NCI-H226 (cell line): ENCODE measurements at places on chromosomes 3 and 15.

DNA sequence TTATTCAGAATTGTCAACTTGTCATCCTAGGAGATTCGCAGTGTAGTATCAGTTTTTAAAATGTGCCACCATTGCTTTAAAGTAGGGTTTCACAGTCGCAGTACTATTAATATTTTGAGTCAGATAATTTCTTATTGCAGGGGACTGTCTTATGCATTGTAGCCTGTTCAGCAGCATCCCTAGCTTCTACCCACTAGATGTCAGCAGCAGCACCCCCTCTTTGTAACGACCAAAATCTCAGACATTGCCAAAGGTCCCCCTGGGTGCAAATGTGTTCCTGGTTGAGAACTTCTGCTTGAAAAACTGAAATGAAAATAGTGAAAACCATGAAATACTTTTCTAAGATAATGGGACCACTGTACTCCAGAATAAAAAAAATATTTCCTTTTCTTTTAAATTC lies 474.8 kb downstream of the CNTN3 start:
- DNase-seq, result no peak

- no peak for DNase-seq
Observed at GRCh38 chr3:138325990-138326389, 3.7 kb downstream of the NME9 start.

GRCh38 chr15:46672041-46672440 lies 1037.2 kb downstream of the SQOR start:
- DNase-seq, result no peak

GRCh38 chr3:186988806-186989205 lies 58.5 kb downstream of the ST6GAL1 start:
- DNase-seq, result no peak

GRCh38 chr3:77065750-77066149 lies 25.9 kb downstream of the ROBO2 start:
- DNase-seq, result no peak

DNA sequence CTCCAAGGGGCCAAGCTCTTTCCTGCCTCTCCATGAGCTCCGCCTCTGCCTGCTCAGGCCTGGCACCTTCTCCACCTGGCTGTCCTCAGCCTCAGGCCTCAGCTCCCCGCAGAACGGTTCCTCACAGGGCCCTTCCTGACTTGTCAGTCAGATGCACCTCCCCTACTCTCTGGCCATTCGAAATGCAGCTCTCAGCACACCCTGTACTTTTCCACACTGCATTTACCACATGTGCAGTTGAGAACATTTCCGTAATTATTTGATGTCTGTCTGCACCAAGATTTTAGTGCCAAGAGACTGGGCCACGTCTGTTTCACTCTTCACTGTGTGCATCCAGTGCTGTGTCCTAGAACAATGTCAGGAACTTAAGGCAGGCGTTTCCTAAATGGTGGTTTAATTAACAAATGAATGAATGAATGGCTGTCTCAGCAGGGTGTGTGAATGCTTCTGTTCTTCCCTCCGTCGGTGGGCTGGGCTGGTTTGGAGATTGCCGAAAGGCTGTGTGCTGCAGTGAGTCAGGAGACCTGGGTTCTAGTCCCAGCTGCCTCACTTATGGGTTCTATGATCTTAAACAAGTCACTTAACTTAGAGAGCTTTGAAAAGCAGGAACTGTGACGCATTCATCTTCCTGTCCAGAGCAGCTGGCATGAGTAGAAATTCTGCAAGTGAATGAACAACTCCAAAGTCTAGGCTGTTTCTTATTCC lies 5.4 kb downstream of the MUC4 start:
- no peak for DNase-seq

DNA sequence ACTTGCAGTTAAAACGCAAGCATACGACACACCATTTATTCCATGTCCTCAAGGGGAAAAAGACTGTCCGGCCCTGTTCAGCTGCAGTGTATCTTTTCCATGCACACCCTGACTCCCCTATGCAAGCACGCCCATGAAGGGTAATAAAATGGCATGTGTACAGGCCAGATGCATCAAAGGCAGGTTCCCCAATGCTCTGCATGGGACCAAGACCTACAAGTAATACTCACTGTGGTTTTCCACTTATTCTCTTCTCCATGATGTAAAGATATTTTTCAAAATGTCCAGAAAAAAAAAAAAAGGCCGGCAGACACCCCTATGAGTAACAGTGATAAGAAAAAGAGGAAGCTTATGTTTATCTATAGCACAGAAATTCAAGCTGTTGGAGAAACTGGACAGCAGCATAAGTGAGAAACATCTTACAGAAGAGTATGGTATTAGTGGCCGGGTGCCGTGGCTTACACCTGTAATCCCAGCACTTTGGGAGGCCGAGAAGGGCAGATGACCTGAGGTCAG lies 70.8 kb downstream of the MCF2L2 start:
- peak; percentile 28 for DNase-seq

DNA sequence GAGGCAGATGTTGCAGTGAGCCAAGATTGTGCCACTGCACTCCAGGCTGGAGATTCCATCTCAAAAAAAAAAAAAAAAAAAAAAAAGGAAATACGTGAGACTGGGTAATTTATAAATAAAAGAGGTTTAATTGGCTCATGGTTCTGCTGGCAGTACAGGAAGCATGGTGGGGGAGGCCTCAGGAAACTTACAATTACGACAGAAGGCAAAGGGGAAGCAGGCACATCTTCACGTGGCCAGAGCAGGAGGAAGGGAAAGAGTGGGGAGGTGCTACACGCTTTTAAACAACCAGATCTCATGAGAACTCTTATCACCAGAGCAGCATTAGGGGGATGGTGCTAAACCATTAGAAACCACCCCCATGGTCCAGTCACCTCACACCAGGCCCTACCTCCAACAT lies 138.2 kb upstream of the IL12A start:
- no peak for DNase-seq

DNA sequence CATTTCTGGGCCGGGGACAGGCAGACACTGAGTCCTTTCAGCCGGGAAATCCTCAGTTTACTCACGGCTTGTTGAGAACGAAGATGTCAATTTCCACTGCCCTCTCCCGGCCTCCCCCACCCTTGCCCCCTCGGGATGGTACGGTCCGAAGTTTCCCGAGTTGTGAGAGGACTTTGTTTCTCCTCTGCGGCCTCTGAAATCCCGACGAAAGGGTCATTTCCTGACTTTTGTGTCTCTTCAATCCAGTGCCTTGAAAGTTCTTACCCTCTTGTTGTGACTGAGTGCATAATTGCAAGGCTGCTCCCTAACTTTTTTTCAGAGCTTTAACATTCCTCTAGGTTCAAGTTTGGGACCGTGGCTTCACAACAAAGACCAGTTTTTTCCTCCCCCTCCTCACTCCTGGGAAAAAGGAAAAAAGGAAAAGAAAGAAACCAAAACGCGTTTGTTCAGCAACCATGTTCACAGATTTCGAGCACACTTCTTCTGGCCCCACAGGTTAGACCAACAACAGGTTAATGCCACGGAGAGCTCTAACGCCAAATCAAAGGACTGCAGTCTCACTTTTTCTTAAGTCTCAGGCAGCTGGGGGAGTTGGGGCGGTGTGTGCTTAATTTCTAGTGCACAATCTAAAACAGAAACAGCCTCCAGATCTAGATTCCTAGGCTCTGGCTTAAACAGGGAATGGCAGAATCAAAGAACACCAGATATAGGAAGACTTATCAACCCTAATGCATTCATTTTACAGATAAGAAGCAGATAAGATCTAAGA lies 138.9 kb downstream of the TMCO5A start:
- no peak for DNase-seq

DNA sequence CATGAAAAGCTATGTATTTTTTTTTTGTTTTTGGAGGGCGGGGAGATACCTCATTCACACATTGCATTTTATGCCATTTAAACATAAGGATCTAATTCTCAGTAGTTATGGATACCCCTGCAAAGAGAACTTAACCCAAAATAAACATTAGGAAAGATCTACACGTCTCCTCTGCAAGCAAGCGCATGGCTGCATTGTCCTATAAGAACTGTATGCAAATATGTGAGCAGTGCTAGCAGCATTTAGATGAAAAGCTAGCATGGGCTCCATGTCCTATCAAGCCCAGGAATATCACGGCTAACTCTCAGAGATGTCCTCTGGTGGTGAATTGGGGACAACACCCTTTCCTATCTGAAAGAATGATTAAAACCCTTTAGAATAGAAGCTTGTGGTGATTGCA lies 292.8 kb downstream of the MEX3B start:
- no peak for DNase-seq

DNA sequence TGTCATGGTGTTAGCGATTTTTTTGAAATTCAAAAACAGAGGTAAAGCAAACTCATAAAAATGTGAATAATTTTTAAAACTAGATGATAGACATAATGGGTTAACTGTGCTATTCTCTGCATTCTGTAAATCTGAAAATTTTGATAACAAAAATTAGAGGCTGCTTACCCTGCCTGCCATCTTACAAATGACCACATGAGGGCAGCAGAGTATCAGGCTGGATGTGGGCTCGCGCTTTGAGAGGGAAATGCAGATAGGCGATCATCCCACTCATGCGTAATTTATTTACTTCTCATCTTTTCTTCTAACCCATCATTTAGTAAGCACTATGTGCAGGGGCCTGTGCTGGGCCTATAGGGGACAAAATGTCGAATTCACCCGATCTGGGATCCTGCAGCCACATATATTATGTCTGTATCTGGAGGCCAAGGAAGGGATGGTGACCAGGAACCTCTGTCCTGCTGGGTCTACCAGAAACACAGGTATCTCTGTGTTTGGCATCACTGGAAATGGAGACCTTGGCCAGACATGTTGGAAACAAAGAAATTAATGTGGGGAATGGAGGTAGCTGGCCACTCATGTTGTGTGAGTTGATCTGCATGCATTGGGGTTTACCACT lies 7.8 kb upstream of the RAD18 start:
- peak; percentile 42 for DNase-seq

GRCh38 chr3:63492464-63492863 lies 160.0 kb upstream of the SNTN start:
- DNase-seq, result no peak

DNA sequence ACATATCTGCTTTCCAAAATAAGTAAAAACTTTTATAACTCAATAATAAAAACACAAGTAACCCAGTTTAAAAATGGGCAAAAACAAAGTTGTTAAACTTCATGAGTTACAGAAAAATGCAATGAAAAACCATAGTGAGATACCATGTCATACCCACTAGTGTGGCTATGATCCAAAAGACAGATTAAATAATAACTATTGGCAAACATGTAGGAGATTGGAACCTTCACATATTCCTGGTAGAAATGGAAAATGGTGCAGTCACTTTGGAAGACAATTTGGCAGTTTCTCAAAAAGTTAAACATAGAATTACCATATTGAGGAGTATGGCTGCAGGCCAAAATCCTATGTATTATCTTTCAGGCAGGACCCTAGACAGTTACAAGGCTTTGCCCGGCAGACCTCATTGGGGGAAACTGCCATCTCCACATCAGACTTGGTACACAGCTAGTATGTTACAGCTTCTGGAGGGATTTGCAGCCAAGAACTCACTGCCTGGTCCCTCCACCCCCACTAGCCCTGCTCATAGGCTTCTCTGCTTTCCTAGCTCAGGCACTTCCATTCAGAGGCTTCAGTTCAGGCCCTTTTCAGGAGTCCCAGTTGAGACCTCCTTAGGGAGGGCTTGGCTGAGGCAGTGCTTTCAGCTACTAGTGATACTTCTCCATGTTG lies 147.8 kb downstream of the NEK10 start:
- DNase-seq, result no peak

DNA sequence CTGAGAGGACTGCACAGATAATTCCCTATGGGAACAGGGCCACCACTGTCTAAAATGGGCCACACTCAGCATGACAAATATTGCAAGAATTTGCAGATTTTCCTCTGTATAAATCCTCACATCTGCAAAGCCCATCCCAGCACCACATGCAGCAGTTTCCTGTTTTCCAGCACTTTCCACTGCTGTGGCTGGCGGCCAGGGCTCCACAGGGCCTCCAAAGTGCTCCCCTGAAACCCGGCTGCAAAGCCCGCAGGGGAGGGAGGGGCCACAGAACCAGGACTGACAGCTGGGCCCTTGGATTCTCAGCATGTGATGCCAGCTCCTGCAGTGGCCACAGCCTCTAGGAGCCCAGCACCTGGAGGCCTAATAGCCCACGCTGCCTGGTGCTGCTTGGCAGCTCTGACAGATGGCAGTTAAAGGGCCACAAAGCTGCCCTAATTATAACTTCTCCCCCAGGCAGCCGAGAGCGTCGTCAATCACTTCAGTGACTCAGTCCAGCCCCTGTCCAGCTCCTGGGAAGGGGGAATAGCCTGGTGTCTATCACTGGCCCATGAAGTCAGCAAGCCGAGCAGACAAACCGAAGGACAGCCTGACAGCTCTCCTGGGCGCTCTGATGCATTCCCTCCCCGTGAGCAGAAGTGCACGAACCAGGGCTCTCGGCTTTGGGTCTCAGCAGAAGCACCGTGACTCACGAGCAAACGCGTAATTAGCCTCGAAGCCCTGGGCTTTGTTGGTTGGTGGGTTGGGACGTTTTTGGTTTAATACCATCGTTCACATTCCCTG lies 4.7 kb downstream of the LRRC15 start:
- no peak for DNase-seq

DNA sequence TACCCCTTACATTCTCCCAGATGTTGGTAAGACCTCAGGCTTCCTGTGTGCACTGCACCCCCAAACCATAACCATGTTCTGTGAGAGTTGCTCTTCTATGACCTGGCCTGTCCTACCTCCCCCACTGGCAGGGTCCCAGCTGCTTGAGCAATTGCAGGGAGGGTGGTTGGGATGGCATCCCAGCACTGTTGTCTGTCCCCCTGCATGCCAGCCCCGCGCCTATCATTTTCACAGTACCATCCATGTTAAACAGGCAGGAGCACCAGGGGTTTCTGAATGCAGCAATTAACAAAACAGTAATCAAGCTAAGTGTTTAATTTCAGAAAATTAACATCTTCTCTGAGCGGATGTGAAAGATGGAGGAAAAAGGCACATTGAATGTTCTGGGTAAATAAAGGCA lies 345.5 kb downstream of the EPHB1 start:
- no peak for DNase-seq

DNA sequence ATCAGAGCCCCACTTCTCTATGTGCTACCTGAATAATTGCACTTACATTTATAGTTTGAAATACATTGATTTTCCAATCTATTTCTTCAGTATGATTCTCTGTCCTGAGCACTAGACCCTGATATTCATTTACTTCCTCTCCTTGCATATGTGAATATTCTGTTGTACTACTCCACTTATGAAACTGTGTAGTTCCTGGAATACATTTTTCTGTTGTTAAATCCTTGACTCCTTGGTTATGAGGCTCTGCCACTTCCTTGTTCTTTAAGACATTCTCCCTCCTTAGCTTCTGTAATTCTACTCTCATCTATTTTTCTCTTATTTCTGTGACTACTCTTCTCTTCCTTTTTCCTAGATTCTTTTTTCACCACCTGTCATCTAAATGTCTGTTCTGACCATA lies 12.9 kb upstream of the MGA start:
- DNase-seq, result no peak

GRCh38 chr3:108528459-108529252 lies 18.3 kb upstream of the MYH15 start:
- no peak for DNase-seq

- peak; percentile 68 for DNase-seq
Observed at GRCh38 chr3:125313060-125313635, 62.0 kb downstream of the ZNF148 start.

DNA sequence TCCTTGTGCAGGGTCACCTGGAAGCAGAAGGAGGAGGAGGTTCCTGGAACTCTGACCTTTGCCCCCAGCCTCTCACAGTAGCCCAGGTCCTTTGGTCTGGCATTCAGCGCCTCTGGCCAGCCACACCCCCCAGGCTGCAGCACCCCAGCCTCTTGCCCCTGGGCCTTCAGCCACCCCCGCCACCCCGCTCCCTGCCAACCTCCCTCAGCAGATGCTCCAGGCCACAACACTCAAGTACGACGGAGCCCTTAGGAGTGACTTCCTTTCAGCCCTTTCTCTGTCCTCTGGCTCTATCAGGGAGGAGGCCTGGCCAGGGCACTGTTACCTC lies 45.2 kb downstream of the GRIP2 start:
- no peak for DNase-seq

GRCh38 chr3:105722943-105723556 lies 145.8 kb downstream of the CBLB start:
- DNase-seq, result no peak
